ENCODE measurements at places on chromosomes 6 and 20.

DNA sequence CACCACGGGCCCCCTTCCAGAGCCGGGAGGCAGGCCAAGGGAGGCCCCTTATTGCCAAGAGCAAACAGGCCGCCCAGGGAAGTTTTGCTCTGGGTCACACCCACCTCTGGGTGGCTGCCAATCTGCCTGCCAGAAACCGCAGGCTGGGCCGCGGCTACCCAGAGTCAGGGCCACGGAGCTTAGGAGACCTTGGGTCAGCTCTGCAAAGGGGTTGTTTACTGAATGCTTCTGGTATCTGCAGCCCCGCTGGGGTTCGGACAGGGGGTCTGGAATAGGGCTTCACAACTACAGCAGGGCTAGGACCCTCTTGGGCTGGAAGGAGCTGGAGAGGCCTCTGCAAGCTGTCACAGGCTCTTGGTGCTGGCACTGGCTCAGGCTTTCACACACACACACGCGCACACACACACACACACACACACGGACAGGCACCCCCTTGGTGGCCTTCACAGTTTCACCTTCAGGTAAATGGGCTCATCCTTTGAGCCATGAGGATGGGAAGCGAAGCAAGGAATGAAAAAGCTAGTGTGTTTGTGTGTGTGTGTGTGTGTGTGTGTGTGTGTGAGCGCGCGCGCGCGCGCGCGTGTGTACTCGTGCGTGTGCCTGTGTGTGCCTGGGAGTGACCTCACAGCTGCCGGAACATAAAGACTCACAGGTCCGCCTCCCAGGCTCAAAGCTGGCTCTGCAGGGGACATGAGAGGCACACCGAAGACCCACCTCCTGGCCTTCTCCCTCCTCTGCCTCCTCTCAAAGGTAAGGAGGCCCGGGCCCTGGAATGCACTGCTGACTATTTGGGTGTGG is at the start of gene CCN5:
CCN5 (plus strand) TSS at position 669 of the 798 bp plus-strand sequence; CDS start at position 691, 22 bp downstream.
- no peak for DNase-seq

- no peak for DNase-seq
Measured at GRCh38 chr6:4615891-4616290, 160.3 kb upstream of the CDYL start.

GRCh38 chr6:124462750-124463149 is 499.5 kb upstream of the RNF217 start:
- DNase-seq = no peak

DNA sequence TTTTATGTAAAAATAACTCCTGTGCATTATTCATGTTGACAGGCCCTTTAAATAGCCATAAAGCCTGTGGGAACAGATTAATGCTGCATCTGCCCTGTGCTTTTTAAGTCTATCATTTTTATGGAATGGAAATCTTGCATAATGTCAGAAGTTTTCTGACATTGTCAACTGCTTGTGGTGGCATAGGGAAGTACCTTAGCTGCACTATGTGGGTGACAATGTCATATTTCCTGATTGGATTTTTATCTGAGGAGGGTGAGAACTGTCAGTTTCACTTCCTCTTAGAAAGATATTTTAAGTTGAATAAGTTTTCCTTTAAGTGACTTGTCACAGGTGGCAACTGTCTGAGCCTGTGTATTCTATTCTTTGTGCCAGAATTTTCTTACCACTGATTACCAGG is 267.9 kb downstream of the PLCB1 start:
- no peak for DNase-seq

DNA sequence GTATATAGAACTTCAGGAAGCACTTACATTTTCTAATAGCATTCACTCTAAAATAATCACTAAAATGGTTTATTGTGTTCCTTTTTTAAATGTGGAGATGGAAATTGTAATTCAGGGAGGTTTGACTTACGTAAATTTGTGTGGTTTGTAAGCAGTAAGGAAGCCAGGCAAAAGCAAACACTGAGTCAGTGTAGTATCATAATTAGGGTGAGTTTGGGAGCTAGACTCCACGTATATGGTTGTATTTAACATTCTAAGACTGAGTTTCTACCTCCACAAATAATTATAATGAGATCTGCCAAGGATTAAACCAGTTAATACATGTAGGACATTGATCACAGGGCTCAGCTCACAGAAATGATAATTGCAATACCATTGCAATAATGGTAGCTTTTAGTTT is 425.5 kb downstream of the CBLN4 start:
- no peak for DNase-seq

GRCh38 chr6:6191476-6191875 is 129.0 kb downstream of the F13A1 start:
- DNase-seq = no peak

GRCh38 chr20:11235058-11235457 is 561.3 kb upstream of the JAG1 start:
- no peak for DNase-seq

DNA sequence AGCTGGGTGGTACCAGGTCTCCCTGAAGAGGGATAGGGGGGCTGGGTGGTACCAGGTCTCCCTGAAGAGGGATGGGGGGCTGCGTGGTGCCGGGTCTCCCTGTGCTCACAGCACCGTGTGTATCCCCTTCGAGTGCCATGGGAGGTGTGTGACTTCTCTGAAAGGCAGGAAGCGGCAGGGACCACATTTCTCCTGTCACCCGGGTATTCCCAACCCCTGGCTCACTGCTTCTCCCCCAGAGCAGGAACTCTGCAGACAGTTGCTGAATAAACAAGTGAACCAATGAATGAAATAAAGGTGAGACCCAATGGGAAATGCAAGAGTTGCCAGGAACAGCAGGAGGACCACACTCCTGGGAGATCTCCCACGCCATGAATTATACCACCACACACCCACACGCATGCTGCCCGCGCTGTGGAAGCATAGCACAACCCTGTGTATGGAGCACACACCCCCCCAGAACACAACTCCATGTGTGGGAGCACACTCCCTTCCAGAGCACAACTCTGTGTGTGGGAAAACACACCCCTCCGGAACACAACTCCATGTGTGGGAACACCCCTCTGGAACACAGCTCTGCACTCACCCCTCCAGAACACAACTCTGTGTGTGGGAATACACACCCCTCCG is 50.7 kb downstream of the RNASET2 start:
- no peak for DNase-seq

DNA sequence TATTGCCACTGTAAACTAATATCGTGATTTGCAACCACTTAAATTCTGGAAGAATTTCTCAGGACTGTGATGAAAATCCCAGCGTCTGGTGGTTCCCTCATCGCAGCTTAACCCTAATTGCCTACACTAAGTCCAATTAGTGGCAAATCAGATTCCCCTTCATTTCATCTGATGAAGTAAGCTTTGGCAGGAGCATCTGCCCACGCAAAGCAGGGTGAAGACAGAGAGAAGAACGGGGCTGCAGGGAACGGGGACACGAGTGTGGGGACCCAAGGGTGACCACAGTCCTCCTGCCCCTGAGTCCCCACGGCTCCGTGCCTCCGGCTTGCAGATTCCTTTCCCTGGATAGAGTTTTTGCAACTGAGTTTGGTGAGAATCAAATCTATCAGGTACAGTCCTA is 159.5 kb downstream of the LY86 start:
- no peak for DNase-seq

DNA sequence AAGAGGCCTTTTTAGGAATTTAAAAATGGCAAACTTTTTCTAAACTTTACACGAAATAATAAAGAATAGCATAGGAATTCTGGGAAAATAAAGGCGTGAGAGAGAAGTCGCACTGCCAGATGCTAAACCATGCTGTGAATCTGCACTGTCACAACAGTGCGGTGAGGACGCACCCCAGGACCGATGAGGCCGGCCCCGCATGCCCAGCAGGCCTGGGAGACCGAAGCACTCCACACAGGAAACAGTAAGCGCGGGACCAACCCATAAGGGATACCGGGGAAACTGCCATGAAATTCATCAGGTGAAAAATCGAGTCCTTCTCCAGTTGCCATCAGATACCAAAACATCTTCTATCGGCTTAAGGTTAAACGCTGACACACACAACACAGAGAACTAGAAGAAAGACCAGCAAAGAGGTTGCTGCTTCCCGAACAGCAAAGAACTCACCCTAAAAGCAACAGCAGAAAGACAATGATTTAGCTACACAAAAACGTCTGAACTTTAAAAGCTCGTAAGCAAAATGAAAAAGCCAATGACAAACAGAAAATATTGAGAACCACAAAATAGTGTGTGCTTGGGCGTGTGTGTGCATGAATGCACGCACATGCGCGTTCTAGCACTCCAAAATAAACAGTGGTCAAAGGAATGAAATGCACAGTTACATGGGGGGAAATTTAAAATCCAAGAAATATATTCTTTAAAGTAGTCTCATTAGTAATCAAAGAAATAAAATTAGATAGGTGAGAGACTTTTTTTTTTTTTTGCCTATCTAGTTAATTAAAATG is 15.4 kb downstream of the RAMACL start:
- no peak for DNase-seq

DNA sequence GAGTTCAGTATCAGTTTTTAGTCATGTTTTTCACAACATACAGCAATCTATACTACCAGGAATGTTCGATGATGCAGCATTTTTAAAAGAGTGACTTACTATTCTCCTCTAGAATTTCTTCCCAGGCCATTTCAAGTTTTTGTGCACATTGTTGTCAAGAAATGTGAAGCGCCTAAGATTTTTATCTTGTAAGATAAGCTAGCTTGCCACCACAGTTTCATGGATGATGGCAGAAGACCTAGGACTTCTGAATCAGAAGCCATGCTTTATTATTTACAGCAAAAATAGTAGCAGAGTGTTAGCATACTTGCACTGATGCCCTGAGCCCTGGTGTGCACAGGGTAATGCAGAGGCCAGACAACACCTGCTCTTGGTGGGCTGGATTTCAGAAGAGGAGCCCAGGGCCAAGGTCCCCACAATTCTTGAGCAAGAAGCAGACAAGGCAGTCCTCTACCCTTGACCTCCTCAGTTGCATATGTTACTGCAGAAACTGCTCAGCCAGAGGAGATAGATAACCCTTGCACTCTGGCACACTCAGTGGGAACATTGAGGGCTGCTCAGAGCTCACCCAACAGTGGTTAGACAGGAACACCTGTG is 99.2 kb downstream of the QKI start:
- DNase-seq = no peak
